Right renal cortex interstitium (tissue), 3 donors: ENCODE measurements at places on chromosomes 7 and 10. TPM values are rescaled to one million over a fixed set of nuclear protein-coding genes. Genes with fewer than 3 reads are reported as not detected.

The GDF10 gene
- polyA plus RNA-seq = 1.6 TPM

The ZNF727 gene
- polyA plus RNA-seq = 0.32 TPM

The MPP7 gene
- polyA plus RNA-seq = 8.9 TPM

The PRSS1 gene
- polyA plus RNA-seq = 0.12 TPM

The PLAU gene
- polyA plus RNA-seq = 9.3 TPM

The CRHR2 gene
- not detected for polyA plus RNA-seq

The NKX2-3 gene
- polyA plus RNA-seq = not detected

The SPDYE11 gene
- 0.25 TPM for polyA plus RNA-seq

The SEMA4G gene
- 48.1 TPM for polyA plus RNA-seq

The AGR2 gene
- 75.9 TPM for polyA plus RNA-seq

The C10orf143 gene
- 6.8 TPM for polyA plus RNA-seq

The PPP1R17 gene
- not detected for polyA plus RNA-seq

The NUTM2B gene
- 1.4 TPM for polyA plus RNA-seq

The AUTS2 gene
- 51.6 TPM for polyA plus RNA-seq

The VWDE gene
- 5.1 TPM for polyA plus RNA-seq

The SSBP1 gene
- 146 TPM for polyA plus RNA-seq

The SLC29A4 gene
- 15.9 TPM for polyA plus RNA-seq

The TMEM225B gene
- 3.0 TPM for polyA plus RNA-seq

The SMKR1 gene
- polyA plus RNA-seq = 4.4 TPM

The GRM3 gene
- 0.18 TPM for polyA plus RNA-seq

The NXPH1 gene
- not detected for polyA plus RNA-seq

The C10orf62 gene
- 0.33 TPM for polyA plus RNA-seq

The GALNT17 gene
- 4.0 TPM for polyA plus RNA-seq

The MEOX2 gene
- 3.1 TPM for polyA plus RNA-seq

The GPR141 gene
- 0.42 TPM for polyA plus RNA-seq

The GDI2 gene
- 334 TPM for polyA plus RNA-seq

The C7orf33 gene
- polyA plus RNA-seq = not detected

The CALCR gene
- 1.1 TPM for polyA plus RNA-seq

The EGFR gene
- polyA plus RNA-seq = 31.1 TPM

The TMEM248 gene
- 79.4 TPM for polyA plus RNA-seq

The ZC3HAV1L gene
- 20.0 TPM for polyA plus RNA-seq

The CTAGE8 gene
- 9.4 TPM for polyA plus RNA-seq

The CCSER2 gene
- 31.6 TPM for polyA plus RNA-seq

The ANKRD2 gene
- polyA plus RNA-seq = 0.54 TPM

The STAG3 gene
- 10.5 TPM for polyA plus RNA-seq

The RNF148 gene
- polyA plus RNA-seq = 0.28 TPM

The LIPK gene
- not detected for polyA plus RNA-seq

The FUOM gene
- polyA plus RNA-seq = 17.2 TPM

The PRKG1 gene
- polyA plus RNA-seq = 13.7 TPM

The FAM237B gene
- 0.31 TPM for polyA plus RNA-seq

The TUBAL3 gene
- 0.19 TPM for polyA plus RNA-seq

The SLC26A4 gene
- polyA plus RNA-seq = 3.5 TPM

The DRGX gene
- polyA plus RNA-seq = not detected

The CACNB2 gene
- polyA plus RNA-seq = 3.3 TPM

The PLEKHS1 gene
- polyA plus RNA-seq = not detected

The ITPRIP gene
- 10.1 TPM for polyA plus RNA-seq

The NEUROG3 gene
- polyA plus RNA-seq = not detected

The LRIT1 gene
- not detected for polyA plus RNA-seq

The UBTD1 gene
- 7.0 TPM for polyA plus RNA-seq

The CNPY1 gene
- polyA plus RNA-seq = not detected

The COPG2 gene
- polyA plus RNA-seq = 75.2 TPM

The FFAR4 gene
- not detected for polyA plus RNA-seq
